Stimulated activated CD8-positive, alpha-beta memory T cell treated with anti-CD3 and anti-CD28 coated beads, Interleukin-7, amount 100 ng/mL, for 1 hour (primary cell): ENCODE measurements at places on chromosomes 3 and 15.

DNA sequence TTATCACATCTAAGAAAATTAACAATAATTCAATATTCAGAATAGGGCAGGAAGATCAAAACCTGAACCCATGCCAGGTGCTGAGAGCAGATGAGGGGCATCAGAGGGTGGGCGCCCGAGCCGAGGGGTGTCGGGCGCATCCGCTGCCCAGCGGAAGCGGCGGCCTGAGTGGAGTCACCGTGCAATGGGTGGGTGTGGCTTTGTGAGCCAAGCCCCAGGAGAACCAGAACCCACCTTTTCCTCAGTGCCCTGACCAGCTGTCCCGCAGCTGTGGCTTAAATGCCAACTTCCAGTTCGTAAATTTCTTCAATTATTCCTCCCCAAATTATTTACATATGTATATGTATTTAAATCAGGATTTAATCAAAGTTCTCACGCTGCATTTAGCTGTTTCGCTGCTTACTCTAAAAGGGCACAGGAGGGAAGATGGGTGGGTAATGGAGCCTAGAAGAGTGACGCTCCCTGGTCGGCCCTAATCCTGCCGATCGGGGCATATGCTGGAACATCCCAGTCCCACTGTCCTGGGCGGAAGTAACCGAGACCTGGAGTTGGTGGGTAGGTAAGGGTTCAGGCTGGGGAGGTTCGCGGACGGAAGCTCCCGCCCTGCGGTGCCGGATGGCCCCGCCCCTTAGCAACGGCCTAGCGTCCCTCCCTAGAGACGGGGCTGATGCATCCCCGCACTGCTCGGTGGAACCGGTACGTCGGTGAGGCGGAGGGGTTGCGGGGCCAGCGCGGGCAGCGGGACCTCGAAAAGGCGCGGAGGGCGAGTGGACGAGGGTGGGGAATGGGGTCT is 1.3 kb downstream of the DNAH1 start:
- peak; percentile 53 for DNase-seq

DNA sequence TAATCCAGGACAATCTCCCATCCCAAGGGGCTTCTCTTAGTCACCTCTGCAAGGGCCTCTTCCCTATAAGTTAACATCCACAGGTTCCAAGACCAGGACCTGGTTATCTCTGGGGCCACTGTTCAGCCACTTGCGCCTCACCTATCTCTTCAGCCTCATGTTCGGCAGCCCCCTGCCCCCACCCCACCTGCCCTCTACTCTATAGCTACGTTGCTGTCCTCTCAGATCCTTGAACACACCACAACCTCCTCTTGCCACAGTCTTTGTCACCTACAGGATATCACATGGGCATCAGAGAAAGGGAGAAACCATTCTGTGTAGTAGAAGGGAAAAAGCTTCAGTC is 33.9 kb downstream of the SLC41A3 start:
- no peak for DNase-seq

GRCh38 chr15:65396283-65396964 is 18.6 kb upstream of the IGDCC3 start:
- no peak for DNase-seq

DNA sequence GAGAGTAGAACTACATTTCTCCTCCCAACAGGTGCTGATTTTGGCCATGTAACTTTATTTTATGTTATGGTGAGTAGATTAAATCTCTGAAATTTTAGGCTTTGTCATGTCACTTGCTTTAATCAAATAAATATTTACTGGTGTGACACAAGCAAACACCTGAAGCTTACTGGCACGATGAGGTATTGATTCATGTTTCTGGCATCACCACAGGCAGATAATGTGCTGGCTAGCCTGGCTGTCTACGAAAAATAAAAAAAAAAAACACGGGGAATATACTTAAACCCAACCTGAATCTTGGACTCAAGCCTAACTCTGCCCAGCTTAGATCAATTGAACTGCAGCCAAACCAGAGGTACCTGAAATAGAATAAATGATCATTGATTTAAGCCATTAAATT is 65.6 kb upstream of the CADM2 start:
- DNase-seq, result no peak

DNA sequence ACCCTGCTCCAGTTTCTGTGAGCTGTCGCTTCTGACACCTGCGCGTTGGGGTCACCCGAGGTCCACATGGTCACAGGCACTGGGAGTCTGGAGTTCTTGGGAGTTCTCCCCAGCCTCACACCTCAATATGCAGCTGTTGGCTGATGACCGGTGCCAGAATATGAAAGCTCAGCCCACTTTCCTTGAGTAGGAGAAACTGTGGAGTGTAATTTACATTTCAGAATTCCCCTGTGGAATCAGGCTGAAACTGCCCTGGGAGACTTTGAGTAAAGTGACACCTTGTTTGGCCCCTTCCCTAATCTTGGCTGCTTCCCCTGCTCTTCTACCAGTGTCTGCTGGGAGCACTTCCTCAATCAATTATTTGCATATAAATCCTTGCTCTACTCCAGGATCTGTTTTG is 255.9 kb downstream of the NFKBIZ start:
- no peak for DNase-seq

GRCh38 chr3:16150285-16150684 is 24.2 kb upstream of the GALNT15 start:
- no peak for DNase-seq

DNA sequence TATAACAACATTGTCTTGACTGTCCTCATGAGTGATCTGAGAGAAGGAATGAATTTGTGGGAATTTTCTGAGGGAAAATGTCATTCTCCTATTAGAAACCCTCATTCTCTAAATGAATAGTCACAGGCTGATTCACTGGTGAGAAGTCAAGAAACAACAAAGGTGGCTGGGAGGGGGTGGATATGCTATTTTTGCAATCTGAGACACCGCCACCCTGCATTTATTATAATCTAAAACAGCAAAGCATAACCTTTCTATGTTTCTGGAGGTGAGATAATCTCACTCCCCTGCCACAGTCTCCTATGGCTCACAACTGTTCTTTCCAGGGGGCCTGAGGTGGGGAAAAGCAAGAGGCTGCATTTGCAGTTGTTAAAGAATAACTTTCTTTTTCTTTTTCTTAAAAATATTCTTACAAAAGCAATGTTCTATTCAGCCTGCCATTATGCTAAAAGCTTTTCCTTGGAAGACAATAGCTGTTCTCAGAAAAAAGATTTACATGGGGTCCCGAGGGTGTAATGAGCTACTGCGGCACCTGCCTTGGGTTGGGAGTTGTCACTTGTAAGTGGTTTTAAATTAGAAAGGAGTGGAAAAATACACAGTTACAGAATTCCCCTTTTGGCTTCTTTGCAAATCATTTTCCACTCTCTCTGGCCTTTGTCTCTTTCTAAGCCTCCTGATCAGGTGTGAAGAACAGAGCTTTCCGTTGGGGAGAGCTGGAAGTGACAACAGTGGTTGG is 220.9 kb downstream of the AGBL1 start:
- DNase-seq, result no peak

DNA sequence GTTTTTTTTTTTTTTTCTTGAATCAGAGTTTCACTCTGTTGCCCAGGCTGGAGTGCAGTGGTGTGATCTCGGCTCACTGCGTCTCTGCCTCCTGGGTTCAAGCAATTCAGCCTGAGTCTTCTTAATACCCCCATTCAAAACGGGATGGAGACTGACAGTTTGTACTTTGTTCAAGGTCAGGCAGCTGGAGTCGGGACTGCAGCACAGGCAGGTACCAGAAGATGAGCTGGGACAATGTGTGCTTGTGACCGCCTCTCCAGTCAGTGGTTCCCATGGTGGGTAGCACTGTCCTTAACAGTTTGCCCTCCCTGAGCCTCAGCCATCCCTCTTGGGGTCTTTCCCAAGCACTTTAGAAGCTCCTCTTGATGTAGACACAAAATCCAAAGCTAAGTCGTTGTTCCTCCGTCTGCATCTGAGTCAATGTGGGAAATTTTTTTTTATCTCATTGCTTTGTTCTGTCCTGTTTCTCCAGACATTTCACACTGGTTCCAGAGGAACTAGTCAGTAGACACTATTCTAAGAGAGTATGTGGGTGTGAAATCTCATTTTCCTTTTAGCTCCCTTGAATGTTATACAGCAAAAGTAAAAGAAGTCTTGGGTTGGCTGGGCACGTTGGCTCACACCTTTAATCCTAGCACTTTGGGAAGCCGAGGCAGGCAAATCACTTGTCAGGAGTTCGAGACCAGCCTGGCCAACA is 5.3 kb upstream of the TTLL13 start:
- no peak for DNase-seq

DNA sequence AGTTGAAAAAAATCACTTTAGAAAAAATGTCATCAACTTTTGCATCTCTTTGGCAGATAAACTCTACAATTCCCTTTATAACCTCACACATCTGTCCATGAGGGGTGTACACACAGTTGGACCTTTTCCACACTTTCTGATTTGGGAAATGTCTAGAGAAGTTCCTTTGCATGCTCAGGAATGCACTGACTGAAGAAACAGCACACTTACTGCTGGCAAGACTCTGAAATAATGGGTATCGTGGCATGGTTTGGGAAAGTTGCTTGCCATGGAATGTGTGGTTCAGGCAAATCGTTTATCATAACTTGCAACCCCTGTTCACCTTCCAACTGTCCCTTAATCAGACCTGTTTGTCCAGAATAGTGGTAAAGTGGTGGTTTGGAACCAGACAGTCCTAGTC is 135.3 kb upstream of the TGFBR2 start:
- no peak for DNase-seq

DNA sequence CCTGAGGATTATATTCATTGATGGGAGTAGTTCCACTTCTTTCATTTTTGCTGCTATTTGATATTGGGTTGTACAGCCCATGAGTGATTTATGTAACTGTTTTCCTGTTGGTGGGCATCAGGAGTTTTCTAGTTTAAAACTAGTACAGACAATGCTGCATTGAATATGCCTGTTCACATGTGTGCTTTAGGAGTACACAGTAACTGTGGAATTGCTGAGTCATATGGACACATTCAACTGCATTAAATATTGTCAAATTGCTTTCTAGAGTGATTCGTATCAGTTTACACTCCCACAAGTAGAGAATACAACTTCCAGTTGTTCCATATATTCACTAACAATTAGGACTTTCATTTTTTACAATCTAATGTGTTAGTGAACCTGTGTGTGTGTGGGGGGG is 59.8 kb upstream of the THSD4 start:
- no peak for DNase-seq

GRCh38 chr15:78565951-78566774 is 843 bp downstream of the CHRNA5 start:
- DNase-seq, result no peak

- DNase-seq, result no peak
These were observed 188.0 kb downstream of the PEX5L start for GRCh38 chr3:179848711-179849110.
